ENCODE measurements at places on chromosomes 4 and X. TPM values are rescaled to one million over a fixed set of nuclear protein-coding genes. Genes with fewer than 3 reads are reported as not detected.

TLL1 gene
- total RNA-seq: 2.6 TPM

REELD1 gene
- total RNA-seq: not detected

SLIT2 gene
- total RNA-seq: 12.0 TPM

RENBP gene
- 5.7 TPM for total RNA-seq

NLGN4X gene
- 1.6 TPM for total RNA-seq

PSAPL1 gene
- total RNA-seq: not detected

SMARCA1 gene
- total RNA-seq: 53.8 TPM

PDE6B gene
- total RNA-seq: 8.9 TPM

CSAG1 gene
- total RNA-seq: not detected

RAB39B gene
- total RNA-seq: under 0.01 TPM

RBMXL3 gene
- total RNA-seq: not detected

SLC16A2 gene
- 12.5 TPM for total RNA-seq

PAGE2B gene
- total RNA-seq: not detected

TLR3 gene
- total RNA-seq: 1.0 TPM

BEND4 gene
- total RNA-seq: under 0.01 TPM

C4orf36 gene
- total RNA-seq: not detected

MAGEA6 gene
- not detected for total RNA-seq

ADGRL3 gene
- total RNA-seq: 59.0 TPM

CCKAR gene
- not detected for total RNA-seq

UNC5C gene
- total RNA-seq: 1.0 TPM

PCDH19 gene
- 2.6 TPM for total RNA-seq

ERCC6L gene
- total RNA-seq: 0.52 TPM

ADGRA3 gene
- 92.4 TPM for total RNA-seq

NAP1L2 gene
- total RNA-seq: 0.52 TPM

ZXDA gene
- total RNA-seq: 6.3 TPM

PPP1R2C gene
- not detected for total RNA-seq

SFRP2 gene
- total RNA-seq: 14.6 TPM

AMBN gene
- total RNA-seq: not detected

PPP4R3C gene
- total RNA-seq: not detected

PTCHD1 gene
- 0.52 TPM for total RNA-seq

OTC gene
- not detected for total RNA-seq

CLDN2 gene
- under 0.01 TPM for total RNA-seq

EPGN gene
- total RNA-seq: 0.52 TPM

HTN3 gene
- total RNA-seq: not detected

PRSS12 gene
- 10.4 TPM for total RNA-seq

HPGD gene
- total RNA-seq: 5.7 TPM

CFAP99 gene
- total RNA-seq: not detected

CTAG1B gene
- total RNA-seq: not detected

KIAA1210 gene
- total RNA-seq: not detected

ADH6 gene
- not detected for total RNA-seq

CLDN22 gene
- total RNA-seq: not detected

NXF2B gene
- total RNA-seq: not detected

LUZP4 gene
- total RNA-seq: not detected

TMSB15A gene
- 6.3 TPM for total RNA-seq

TCEAL2 gene
- total RNA-seq: not detected

HPRT1 gene
- total RNA-seq: 14.1 TPM

HPGDS gene
- 7.3 TPM for total RNA-seq

SLC25A4 gene
- total RNA-seq: 39.1 TPM

SMIM10L2A gene
- 1.6 TPM for total RNA-seq

STK32B gene
- 5.7 TPM for total RNA-seq

HELT gene
- total RNA-seq: not detected

CENPI gene
- 8.4 TPM for total RNA-seq

Measured in skeletal muscle tissue (tissue), 5 donors.